ENCODE measurements at places on chromosomes 5 and 9.

DNA sequence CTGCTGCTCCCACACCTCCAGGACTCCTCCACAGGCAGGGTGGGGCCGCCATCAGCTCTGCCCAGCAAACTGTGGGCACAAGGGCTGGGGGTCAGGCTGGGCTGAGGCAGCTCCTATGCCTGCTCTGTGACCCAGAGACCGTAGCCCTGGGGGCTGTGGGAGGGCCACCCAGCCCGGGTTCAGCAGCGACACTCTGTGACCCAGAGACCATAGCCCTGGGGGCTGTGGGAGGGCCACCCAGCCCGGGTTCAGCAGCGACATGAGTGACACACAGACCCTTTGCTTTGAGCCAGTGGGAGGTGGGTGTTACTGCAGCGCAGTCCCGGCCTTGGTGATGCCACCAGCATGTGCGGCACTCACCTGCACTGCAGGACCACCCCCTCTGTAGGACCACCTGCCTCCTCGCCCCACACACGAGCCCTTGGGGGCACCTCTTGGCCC, 118.9 kb upstream of the LPCAT1 start:
- no peak for DNase-seq

- DNase-seq = no peak
Measured at GRCh38 chr5:93296338-93296737, 284.7 kb downstream of the NR2F1-AS1 start.

- DNase-seq = peak; percentile 77
Measured at GRCh38 chr5:98301547-98301946, 471.9 kb upstream of the RGMB start.

- no peak for DNase-seq
Measured at GRCh38 chr5:109868737-109869136, 179.0 kb downstream of the MAN2A1 start.

DNA sequence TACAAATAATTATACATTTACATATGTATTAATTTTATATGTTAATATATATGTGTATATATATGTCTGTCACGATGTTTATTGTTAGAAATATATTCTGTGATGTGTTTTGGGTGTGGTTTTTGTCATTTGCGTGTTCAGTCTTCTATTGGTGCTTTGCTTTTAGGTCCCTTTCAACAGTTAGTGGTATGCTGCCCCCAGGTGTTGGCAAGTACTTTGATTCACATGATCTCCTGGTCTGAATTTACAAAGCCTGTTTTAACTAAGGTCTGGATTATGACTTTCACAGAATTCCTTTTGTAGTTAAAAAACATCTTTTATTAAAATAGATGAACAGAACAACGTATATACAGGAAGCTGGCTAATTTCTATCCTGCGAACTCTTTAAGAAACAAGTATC, 271.5 kb downstream of the CCDC171 start:
- peak; percentile 3 for DNase-seq

DNA sequence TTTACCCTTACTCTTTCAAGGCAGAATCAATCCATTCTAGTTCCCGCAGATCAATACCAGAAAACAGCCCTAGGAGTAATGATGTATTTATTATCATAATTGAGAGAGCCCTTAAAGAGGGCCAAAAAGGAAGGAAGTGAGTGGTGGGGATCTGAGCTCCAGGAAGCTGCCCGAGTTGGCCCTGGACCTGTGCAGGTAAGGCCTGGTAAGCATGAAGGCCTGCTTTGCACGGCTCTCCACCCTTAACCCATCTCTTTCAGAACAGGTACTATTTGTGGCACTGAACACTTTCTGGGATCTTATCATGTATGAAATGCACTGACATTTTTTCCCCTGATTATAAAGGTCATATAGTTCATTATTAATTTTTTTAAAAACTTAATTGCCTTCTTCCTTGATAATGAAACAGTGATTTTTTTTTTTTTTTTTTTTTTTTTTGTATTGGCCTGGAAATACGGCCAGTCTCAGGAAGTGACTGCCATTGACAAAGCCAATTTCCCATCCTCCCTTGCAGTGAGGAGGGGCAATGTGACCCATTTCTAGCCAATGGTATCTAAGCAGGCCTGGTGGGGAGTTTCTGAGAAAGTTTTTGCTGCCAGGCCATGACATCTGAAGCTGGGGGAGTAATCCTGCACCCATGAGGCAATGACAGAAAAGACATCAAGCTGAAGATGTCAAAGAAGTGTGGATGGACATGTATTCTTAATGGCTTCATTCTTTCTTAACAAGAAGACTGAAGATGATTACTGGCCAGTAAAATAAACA, 6.3 kb upstream of the MVB12B start:
- no peak for DNase-seq

DNA sequence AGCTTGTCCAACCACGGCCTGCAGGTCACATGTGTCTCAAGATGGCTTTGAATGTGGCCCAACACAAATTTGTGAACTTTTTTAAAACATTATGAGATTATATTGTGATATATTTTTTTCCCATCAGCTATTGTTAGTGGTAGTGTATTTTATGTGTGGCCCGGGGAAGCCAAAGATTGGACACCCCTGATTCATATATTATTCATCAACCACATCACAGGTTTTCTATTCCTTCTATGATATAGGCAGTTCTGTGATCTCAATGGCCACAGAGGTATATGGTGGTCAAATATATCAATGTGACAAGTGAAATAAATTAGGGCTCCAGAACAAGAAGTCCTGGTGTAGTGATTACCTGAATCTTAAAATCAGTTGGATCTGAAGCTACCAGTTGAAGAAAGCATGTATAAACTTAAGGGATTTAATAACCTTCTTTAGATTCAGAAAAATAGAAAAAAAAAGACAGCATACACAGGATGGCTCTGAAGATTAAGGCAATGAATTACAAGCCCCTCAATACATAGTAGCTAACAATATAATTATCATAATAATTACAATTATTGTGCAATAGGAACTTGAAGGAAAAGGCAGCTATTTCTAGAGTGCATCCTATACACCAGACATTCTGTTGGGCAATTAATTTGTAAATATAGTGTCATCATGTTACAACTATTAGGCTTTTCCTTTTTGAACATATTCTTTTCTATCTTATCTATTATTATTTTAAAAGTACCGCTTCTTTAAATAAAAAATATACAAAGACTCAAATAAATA, 530.4 kb upstream of the PTPRD start:
- no peak for DNase-seq

DNA sequence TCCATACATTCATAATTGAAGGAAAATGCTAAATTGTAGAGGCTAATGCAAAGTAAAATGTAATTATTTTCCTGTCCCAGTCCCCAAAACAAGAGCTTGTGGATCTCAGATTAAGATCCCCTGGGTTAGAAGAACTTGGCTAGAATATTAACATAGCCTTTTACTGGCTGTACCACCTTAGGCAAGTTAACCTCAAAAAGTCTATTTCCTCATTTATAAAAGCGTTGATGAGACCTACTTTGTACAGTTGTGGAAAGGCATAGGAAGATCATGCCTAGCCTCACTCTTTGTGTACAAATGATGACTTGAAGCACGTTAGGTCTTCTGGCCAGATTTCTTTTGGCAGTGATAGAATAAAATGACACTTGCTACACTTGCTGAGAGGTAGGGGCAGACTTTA, 97.2 kb downstream of the F2RL2 start:
- DNase-seq = no peak

GRCh38 chr5:108726446-108727235, 21.1 kb upstream of the FER start:
- DNase-seq = no peak

- no peak for DNase-seq
Measured at GRCh38 chr9:94861589-94862272, 135.2 kb downstream of the AOPEP start.

DNA sequence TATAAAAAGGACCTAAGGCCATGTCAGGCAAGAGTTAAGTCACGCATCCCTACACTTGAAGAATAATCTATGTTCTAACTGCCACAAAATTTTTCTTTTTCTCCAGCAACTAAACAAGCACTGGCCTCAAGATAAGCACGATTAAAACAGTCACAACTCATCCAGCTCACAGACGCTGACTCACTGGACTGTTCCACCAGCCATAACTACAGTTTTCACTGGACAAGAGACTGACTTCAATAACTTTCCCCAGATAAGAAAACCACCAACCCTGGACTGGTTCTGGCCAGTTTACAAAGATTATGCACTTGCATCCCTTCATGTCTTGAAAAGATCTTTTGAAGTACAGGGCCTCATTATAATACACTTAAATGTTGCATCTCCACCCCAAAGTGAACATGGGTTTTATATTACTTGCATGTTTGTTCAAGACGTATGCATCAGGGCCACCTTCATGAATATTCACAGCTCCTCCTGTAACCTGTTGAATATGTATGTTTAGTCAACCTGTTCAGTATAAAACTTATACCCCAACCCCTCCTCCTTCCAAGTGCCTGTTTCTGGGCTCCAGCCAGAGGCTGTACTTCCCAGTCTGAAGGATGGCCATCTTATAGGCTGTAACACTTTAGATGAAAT, 129.3 kb upstream of the EPB41L4A start:
- DNase-seq = no peak

GRCh38 chr5:421287-421880, 21.6 kb upstream of the EXOC3 start:
- no peak for DNase-seq

DNA sequence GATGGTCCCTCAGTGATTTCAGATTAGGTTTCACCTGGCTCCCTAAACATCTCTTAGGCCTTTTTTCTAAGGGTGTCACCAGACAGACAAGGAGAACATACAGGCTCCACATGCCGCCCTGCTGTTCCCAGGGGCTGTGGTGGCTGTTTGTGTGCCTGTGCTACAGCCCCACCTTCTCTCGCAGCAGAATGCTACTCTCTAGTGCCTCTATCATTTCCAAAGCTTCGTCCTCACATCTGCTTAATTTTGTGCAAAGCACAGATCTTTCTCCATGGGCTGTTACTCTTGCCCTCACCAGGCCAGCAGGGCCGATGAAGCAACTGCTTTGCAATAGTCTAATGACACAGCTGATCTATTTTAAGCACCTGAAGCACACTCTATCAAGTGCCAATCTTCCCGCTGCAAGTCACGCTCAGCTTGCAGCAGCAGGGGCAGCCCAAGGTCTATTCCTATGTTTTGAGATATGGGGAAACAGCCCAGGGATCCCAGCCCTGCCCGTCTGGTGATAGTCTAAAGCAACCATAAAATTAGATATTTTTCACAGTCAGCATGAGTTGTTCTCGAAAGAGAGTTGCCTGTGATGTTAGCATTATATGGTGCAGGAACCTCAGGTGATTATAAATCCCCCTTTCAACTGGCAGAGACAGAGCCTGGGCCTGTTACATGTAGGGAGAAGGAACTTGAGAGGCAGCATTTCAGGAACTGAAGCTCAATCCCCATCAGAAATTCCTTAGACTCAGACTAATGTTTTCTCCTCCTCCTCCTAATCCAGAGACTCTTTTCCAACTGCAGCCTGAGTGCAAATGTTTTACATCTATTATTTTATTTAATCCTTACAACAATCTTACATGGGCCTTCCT, 12.7 kb downstream of the ABLIM3 start:
- DNase-seq = no peak

DNA sequence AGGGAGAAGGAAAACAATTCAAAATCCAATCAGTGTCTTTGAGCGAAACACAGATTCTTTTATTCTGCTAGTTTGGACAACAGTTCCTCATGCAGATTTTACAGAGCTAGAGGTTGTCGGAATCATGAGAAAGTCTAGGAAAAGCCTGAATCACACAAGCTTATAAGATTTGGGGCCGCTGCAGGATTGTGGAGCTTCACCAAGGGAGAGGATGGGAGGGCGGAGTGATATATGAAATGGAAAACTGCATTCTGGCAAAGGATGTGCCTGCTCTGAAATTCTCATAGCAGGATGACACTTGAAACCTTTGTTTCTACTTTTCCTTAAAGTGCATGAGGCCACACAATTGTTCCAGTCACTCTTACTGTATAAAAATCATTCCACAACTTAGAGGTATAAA, 134.3 kb downstream of the OR2K2 start:
- no peak for DNase-seq

DNA sequence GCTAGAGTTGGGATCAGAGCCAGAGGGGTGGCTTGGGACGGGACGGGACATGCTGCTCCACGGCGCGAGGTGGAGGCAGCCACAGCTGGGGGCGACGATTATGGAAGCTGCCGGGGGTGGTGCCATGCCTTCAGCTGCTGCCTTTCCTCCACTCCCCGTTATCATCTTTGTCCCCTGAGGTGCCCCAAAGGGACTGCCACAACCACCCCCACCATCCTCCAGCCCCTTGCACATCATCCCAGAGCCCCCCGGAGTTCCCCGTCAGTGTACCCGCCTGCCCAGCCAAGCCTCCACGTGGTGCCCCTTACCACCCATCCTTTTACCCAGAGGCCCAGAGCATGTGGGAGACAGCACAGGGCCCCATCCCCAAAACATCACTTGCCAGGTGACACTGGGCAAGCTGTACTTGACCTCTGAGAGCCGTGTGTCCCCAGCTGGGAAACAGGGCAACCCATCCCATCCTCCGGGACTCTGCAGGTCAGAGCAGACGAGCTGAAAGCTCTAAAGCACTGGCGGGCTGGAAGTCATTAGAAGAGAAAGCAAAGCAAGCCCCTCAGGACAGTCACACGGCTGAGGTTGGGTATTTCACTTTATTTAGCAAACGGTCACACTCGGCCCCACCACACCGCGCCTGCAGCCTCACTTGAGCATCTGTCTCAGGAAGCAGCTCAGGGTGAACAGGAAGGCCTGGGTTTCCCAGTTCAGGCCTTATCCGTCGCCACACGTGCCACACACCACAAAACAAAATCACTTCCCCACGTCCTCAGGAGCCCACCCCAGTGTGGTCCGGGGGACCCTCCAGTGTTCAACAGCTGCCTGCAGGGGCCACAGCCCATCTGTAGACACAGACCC, 19.5 kb upstream of the MXD3 start:
- DNase-seq = no peak

DNA sequence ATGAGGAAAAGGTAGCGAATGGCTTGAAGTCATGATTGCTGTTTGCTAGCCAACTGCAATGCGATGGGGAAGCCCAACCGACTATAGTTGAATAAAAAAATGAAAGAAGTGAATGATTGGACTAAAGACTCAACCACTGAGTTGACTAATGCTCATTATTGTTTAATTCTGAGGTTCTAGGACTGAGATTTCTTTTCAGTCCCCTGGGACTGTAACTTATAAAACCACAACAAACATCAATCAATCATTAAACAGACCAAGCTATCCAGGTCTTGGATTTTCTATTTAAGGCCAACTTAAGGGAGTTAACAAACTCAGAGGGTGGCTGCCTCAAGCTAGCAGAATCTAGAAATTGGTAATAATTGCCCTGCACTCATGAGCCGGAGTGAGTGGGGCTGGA, 154.2 kb downstream of the DOCK2 start:
- no peak for DNase-seq

DNA sequence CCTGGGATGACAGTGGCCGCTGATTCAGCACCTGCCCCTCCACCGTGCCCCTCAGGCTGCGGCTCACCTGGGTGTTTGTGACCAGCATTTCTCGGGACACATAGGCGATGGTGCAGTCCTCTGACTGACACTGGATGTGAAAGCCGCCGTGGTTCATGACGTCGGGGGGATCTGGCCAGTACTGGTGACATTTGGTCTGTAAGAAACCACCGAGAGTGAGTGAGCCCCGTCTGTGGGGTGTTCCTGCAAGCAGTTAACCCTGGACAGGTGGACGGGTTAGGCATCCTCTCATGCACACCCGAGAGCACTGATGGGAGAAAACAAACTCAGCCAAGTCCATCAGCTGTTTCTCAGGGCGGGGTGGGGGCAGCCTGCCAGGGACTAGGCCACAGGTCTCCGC, 62.5 kb upstream of the EPB41L4B start:
- DNase-seq = no peak
